ENCODE measurements at places on chromosomes 6 and 20.

GRCh38 chr6:151436802-151437201 is 15.1 kb downstream of the RMND1 start:
- no peak for DNase-seq

DNA sequence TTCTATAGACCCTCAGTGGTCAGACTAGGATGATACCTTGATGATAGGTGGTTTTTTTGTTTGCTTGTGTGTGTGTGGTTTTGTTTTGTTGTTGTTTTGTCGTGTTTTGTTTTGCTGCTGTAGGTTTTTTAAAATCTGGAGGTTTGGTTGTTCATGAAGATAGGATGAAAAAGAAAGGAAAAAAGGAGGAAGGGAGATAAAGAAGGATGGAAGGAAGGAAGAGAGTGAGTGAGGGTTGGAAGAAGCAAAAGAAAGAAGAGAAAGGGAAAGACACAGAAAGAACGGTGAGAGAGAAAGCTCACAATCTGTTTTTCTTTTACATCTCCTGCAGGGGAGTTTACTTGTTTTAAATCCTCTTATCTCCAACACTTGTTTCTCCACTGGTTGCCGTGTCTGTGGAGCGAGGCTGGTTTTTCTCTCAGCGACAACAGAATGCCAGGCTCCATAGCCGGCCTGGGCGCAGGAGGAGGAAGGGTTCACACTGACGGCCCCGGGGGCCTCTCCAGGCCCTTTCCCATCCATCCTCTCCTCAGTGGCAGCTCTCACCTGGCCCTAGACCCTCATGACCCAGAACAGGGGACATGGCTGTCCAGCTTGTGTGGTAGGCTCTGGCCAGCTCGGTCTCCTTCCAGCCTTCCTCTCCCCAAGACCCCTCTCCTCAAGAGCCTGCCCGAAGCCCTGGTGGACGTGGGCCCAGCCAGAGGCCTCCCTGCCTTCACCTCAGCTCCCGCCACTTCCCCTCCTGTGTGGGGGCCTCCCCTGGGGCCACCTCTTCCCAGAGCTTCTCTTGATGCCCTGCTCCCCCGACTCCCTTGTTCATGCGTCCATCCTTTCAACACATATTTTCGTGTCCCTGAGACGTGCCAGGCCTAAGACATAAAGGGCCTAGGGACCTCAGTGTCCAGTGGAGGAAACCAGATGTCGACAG is 168.4 kb downstream of the VEGFA start:
- DNase-seq = no peak

GRCh38 chr6:2384528-2384927 is 139.1 kb upstream of the GMDS start:
- DNase-seq = no peak

DNA sequence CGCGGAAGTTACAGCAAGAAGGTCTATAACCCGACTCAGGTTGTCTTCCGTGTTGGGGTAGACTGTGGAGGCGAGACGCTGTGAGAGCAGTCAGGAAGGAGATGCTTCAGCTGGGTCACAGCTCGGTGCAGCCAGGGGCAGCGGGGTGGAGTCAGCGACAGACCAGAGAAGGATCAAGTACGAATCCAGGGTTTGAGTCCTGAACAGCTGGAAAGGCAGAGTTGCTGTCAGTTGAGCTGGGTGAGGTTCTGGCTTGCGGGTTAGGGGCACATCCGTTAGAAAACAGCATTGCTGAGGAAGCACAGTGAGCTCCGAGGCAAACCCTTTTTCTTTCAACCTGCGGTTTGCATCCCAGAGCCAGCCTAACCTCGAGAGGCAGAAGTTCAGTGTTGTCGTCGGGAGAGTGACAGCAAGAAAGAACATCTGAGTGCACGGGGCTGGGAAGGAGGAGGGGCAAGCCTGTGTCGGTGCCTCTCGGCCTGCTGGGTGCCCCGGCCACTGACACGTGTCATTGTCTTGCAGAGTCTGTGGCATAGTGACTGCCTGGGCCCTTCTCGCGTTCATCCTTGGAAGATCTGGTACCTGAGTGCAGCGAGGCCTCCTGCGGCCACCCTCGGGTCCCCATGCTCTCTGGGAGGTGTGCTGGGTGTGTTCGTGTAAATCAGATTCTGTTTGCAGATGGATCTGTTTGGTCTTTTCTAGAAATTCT is 20.0 kb downstream of the PNLDC1 start:
- no peak for DNase-seq

DNA sequence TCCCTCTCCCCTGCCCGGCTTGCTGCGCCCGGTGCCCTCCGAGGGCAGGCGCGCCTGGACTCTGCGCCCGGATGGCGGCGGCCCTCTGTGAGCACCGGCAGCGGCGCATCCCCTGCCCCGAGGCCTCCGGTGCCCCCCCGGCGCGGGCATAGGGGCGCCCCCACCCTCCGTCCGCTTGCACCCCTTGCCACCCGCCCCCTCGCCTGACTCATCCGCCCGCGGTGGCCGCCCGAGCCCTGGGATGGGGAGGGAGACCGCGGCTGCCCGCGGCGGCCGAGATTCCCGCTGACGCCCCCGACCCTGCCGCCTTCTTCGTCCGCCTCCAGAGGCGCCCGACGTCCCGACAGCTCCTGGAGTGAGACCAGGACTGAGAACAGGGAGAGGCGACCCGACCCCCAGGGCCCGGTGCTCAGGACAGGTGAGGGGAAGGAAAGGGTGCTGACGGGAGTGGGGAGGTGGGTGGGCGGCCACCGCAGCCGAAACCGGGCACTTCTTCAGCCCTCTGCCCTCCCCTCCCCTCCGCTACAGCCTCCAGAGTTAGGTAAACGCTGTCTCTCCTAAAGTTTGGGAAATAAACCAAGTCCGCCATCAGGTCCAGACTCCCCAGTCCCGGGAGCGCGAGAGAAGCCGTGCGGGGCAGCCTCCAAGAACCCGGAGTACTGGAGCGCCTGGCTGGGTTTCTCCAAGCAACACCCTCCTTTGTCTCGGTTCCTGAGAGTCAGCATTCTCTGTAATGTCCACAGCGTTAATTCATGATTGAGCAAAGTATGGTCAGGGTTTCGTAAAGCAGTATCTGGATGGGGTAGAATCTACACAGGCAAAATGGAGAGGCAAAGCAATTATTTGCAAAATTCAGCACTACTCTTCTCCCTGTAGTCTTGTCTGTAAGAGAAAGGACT is 539 bp downstream of the TMEM200A start:
- DNase-seq = no peak

DNA sequence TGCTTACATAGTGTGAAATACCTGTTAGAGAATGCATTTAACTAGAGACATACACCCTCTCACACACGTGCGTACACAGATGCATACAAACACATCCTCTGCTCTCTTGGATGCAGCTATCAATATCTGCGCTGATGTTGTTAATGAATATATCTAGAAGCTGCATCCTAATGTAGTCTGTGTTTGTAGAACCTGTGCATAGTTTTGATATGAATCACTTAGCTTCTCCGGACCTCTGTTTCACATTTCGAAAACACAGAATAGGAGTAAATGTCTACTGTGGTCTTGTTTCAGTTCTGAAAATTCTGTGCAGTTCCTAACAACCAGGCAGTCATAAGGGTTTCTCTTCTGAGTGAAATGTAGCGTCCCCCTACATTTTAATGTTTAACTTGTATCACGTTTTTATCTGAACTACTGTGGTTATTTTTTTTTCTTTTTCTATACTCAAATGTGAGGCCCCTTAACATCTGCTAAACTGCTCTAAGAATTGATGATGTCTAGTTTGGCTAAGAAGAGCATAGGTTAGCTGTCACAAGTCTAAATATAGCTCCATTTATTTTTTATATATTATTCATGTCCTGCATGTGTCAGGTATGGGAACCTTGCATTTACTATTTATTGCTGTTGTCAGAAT is 254.5 kb downstream of the TMEM242 start:
- DNase-seq = no peak
